ENCODE measurements at places on chromosomes 1 and 21. TPM values are rescaled to one million over a fixed set of nuclear protein-coding genes. Genes with fewer than 3 reads are reported as not detected.

ADAM30 gene
- total RNA-seq = not detected

ADAMTS4 gene
- total RNA-seq = 0.15 TPM

FCRL4 gene
- not detected for total RNA-seq

CD1E gene
- total RNA-seq = not detected

SMYD2 gene
- total RNA-seq = 60.2 TPM

HORMAD1 gene
- total RNA-seq = not detected

TRIM58 gene
- total RNA-seq = 12.9 TPM

ASCL5 gene
- not detected for total RNA-seq

FAAH gene
- total RNA-seq = 1.5 TPM

BMP8B gene
- 10.9 TPM for total RNA-seq

TNFRSF9 gene
- total RNA-seq = 0.29 TPM

IFI16 gene
- 68.0 TPM for total RNA-seq

EXO1 gene
- 73.6 TPM for total RNA-seq

TMEM200B gene
- total RNA-seq = 7.6 TPM

NCMAP gene
- not detected for total RNA-seq

EDARADD gene
- total RNA-seq = 1.2 TPM

QSOX1 gene
- total RNA-seq = 112 TPM

LDLRAD1 gene
- not detected for total RNA-seq

LEFTY1 gene
- total RNA-seq = 0.82 TPM

SRM gene
- total RNA-seq = 46.0 TPM

LPAR3 gene
- total RNA-seq = 6.8 TPM

CLCA1 gene
- not detected for total RNA-seq

CA14 gene
- total RNA-seq = not detected

F3 gene
- 9.2 TPM for total RNA-seq

FYB2 gene
- total RNA-seq = not detected

EDN2 gene
- not detected for total RNA-seq

HSD11B1 gene
- not detected for total RNA-seq

KIF14 gene
- total RNA-seq = 22.6 TPM

ICOSLG gene
- total RNA-seq = 0.27 TPM

CELA3B gene
- total RNA-seq = not detected

TINAGL1 gene
- 421 TPM for total RNA-seq

KMO gene
- not detected for total RNA-seq

MTARC1 gene
- 0.16 TPM for total RNA-seq

ATP6V1G3 gene
- total RNA-seq = not detected

HSD3B1 gene
- total RNA-seq = not detected

PCAT6 gene
- total RNA-seq = not detected

TRIM67 gene
- not detected for total RNA-seq

SPATA45 gene
- not detected for total RNA-seq

FAM167B gene
- total RNA-seq = 0.57 TPM

RBM11 gene
- 0.68 TPM for total RNA-seq

C1orf56 gene
- total RNA-seq = 6.8 TPM

KRTAP7-1 gene
- not detected for total RNA-seq

UMODL1 gene
- not detected for total RNA-seq

PCBP3 gene
- 1.1 TPM for total RNA-seq

ASAP3 gene
- total RNA-seq = 8.4 TPM

APOBEC4 gene
- not detected for total RNA-seq

CRABP2 gene
- total RNA-seq = 2.6 TPM

ZBTB8A gene
- 1.5 TPM for total RNA-seq

TCHH gene
- total RNA-seq = 0.38 TPM

PAX7 gene
- not detected for total RNA-seq

PER3 gene
- total RNA-seq = 1.3 TPM

OR10Z1 gene
- not detected for total RNA-seq

CELA2B gene
- total RNA-seq = not detected

EFNA3 gene
- 2.5 TPM for total RNA-seq

KRTAP19-1 gene
- not detected for total RNA-seq

PBX1 gene
- 8.7 TPM for total RNA-seq

BNIPL gene
- 2.2 TPM for total RNA-seq

LY9 gene
- not detected for total RNA-seq

TPRG1L gene
- total RNA-seq = 4.6 TPM
